ENCODE measurements at places on chromosomes 13 and 19. TPM values are rescaled to one million over a fixed set of nuclear protein-coding genes. Genes with fewer than 3 reads are reported as not detected.

The C19orf85 gene
- not detected for total RNA-seq

The ARGLU1 gene
- total RNA-seq, result 26.0 TPM

The MLNR gene
- total RNA-seq, result not detected

The ZNF431 gene
- 13.1 TPM for total RNA-seq

The ZNF66 gene
- 1.4 TPM for total RNA-seq

The LRRC4B gene
- 0.92 TPM for total RNA-seq

The FPR1 gene
- total RNA-seq, result 5.3 TPM

The BRME1 gene
- total RNA-seq, result 0.76 TPM

The KIR2DL1 gene
- not detected for total RNA-seq

All from Right ventricle myocardium inferior (tissue), 1 donor.